Activated naive CD4-positive, alpha-beta T cell treated with Interleukin-2 at 50 U/mL for 16 hours (primary cell): ENCODE measurements at places on chromosomes 1 and 21.

GRCh38 chr1:27004471-27005165, 8.0 kb downstream of the TENT5B start:
- DNase-seq, result no peak

DNA sequence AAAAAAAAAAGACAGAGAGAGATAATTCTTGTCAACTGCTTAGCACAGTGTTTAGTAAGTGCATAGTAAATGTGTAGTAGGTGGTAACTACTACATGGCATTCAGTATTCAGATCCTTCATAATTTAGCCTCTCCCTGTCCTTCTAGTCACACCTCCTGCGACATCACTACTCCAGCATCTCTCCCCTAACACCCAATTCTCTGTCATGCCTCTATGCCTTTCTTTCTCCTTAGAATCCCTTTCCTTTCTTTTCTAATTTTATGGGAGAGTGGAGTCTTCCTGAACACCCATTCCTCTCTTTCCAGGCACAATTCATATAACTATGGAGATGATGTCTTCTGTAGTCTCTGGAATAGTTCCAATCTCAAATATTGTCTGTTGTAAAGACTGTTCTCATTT, 3.9 kb upstream of the VPS72 start:
- DNase-seq, result no peak

GRCh38 chr1:232267837-232268598, 361.9 kb downstream of the SIPA1L2 start:
- no peak for DNase-seq

- DNase-seq, result no peak
These were observed 14.4 kb upstream of the PPP1R15B start for GRCh38 chr1:204426035-204426436.

DNA sequence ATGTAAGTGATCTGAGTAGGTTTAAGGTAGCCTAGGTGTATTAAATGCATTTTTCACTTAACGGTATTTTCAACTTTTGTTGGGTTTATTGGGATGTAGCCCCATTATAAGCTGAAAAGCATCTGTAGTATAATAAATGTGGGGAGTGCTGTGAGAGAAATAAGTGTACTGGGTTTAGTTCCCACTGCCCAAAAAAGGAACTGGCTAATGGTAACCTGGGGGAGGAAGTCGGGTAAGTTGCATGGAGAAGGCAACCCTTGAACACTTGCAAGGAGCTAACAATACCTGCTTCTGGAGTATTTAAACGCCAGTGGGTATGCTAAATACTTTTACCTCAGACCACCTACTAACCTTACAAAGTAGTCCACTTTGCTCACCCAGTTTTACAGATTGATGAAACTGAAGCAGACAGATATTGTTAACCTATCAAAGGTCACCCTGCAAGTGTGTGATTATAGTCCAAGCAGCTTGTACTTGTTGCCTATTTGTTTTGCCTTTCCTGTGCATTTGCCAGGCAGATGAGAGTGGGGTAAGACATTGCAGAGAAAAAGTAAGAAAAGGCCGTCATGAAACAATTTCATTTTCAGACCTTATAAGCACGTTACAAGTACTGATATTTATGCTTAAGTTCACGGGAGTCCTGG, 7.6 kb upstream of the SHISA4 start:
- no peak for DNase-seq
